Activated CD8-positive, alpha-beta memory T cell treated with anti-CD3 and anti-CD28 coated beads for 4 hours (primary cell): ENCODE measurements at places on chromosomes 4 and X.
A peak's percentile ranks its signal among the peaks of the same experiment; 100 is the strongest.

- DNase-seq: no peak
These were observed 11.3 kb downstream of the BLOC1S4 start for GRCh38 chr4:6727081-6727942.

DNA sequence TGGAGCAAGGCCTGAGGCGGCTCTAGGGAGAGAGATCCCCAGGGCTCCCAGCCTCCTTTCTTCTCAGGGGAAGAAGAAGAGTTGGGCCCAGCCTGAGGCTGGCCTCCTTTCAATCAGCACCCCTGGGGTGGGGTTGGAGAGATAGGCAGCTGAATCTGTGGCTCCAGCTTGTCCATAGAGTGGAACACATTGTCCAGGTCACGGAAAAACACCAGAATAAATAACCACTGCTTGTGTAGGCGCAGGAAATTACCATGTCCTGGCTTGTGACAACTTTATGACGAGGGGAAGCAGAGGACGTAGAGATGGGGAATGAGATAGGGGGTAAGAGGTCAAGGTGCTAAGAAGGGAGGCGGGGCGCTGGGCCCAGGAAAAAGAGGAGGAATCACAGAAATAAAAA lies 80.8 kb upstream of the EFNB1 start:
- DNase-seq: no peak

DNA sequence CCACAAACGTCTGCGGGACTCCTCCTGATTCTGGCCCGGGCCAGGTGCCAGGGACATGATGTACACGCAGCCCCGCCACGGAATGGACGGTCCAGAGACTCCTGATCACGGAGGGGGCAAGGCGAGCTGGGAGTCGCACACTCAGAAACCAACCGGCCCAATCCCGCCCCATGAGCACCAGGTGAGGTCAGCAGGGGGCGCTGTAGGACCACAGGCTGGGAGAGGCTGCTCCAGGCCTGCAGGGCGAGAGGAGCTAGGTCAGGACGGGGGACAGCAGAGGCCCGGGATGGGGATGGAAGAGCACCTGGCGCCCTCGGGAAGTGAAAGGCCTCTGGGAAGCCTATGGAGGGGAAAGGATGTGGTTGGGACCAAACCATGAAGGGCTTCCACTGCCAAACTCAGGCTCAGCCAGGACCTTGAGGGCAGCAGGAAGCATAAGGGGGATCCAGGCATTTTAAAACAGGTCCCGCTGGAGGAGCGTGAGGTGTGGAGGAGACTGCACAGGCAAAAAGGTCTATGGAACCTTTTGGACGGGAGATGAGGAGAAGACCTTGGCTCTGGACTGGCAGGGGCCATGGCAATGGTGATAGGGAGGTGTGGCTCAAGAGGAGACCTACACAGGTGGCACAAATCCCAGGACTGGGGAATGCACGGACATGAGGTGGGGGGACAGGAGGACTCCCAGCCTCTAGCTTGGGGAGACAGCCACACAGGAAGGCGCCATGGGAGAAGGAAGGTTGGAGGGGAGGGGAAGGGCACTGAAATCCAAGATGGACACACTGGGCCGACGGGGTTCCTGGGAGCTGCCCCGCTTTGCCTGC lies 79.2 kb downstream of the MTMR1 start:
- DNase-seq: peak; percentile 29

DNA sequence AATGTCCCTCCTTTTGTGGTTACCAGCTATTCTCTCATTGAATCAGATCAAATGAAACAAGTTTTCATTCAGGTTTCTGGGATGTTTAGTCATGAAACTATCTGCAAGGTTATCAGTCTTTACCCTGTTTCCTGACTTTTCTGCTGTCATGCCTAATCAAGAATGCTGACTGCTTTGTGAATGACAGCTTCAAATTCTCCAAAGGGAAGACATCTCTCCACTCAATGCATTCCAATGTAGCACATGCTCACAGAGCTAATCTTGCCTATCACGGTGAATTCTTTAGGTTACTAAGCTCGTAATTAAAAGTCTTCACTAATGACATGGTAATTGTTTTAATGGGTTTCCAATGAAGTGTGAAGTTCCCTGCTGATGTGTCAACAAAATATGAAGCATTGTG lies 1068.5 kb downstream of the PCDH7 start:
- no peak for DNase-seq

DNA sequence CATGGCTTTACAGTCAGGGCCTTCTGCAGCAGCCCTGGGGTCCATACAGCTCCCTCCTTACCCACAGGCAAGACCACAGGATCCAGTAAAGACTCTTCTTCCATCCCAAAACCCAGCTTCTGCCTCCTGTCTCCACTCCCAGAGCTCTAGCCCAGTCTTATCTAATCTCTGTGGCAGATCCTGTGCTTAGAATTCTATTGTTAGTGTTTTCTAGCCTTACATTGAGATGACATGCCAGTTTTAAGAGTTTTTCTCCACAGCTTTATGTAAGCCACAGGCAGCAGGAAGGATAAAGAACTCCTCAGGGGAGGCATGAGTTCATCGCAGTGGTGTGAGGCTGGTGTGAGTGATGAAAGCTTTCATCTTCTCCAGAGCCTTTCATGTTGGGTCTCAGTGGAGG lies 129.1 kb downstream of the RCHY1 start:
- no peak for DNase-seq

DNA sequence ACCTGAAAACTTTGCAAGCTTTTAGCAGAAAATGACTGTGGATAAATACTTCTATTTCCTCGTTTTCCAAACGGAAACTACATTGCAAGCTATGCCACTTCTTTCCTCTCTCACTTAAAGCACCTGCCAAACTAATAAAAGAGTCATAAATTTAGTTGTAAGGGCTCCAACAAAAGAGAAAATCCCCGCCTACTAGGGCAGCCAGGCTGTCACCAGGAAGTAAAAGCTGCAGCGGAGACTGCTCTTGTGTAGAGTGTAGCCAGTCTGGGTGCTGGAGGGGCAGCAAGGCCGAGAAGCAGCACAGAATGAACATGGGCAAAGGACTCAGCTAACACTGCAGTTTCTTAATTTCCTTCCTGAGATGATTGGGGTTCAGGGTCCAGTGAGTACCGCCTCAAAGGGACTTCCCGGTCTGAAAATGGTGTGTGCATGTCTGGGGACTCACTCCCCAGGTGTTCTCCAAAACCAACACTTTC lies 89.3 kb upstream of the MAML3 start:
- no peak for DNase-seq

- no peak for DNase-seq
These were observed 114.1 kb downstream of the GLUD2 start for GRCh38 chrX:121161501-121161933.

GRCh38 chr4:52641854-52642563 lies 17.1 kb downstream of the USP46 start:
- DNase-seq: no peak
